ENCODE measurements at places on chromosomes 3 and 15. TPM values are rescaled to one million over a fixed set of nuclear protein-coding genes. Genes with fewer than 3 reads are reported as not detected.

DNA sequence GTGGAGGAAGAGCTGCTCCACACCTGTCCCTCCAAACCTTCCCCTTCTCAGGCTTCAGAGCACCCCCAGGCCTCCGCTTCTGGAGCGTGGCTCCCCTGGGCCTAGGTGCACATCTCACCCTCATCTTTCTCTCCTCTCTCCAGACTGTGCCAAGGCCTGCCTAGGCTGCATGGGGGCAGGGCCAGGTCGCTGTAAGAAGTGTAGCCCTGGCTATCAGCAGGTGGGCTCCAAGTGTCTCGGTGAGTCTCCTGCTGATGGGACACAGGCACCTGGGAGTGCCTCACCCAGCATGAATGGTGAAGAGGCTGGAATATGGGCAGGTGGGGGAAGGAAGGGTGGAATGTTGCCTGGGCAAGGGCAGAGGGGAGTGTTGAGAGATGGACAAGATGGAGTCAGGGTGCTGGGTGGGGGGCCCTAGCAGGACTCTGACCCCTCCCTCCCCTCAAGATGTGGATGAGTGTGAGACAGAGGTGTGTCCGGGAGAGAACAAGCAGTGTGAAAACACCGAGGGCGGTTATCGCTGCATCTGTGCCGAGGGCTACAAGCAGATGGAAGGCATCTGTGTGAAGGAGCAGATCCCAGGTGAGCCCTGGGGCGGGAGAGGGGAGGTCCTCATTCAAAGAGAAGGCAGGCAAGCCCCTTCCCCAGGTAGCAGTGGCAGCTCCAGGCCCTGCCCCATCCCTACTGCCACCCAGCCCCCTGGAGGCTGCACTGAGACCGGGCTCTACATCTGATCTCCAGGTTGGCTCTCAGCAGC is 9.1 kb downstream of the PRRT3 start:
- no peak for DNase-seq

DNA sequence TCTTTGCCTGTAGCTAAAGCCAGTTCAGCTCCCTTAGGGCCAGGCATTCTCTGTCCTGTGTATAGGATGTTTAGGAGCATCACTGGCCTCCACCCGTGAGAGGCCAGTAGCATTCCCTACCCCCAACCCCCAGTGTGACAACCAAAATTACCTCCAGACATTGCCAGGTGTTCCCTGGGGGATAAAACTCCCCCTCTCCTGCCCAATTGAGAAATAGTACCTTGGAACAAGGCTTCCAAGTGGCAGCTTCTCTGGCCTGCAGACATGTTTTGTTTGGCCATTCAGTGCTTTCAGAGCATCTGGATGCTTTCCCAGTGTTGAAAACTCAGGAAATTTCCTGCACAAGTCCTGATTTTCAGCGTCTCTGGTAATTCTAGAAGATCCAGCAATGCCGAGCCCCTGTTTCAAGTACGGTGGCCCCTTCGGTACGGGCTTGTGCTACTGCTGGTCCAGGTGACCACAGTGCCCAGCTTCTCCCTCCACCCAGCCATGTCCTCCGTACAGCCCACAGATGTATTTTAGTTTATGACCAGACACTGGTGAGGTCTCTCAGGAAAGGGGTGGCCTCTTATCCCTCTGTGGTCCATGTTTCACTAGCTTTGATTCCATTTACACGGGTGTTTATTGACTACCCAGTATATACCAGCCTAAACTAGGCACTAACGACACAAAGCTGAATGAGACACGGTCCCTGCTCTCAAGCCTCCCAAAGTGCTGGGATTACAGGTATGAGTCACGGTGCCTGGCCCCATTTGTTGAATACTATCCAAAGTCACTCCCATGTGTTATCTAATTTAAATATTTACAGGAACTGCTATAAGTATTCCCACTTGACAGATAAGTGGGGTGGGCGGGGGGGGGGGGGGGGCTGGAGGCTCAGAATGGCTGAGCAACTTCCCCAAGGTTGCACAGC is 125.4 kb upstream of the RAD18 start:
- DNase-seq, result no peak

The DPPA2 gene
- not detected for total RNA-seq

DNA sequence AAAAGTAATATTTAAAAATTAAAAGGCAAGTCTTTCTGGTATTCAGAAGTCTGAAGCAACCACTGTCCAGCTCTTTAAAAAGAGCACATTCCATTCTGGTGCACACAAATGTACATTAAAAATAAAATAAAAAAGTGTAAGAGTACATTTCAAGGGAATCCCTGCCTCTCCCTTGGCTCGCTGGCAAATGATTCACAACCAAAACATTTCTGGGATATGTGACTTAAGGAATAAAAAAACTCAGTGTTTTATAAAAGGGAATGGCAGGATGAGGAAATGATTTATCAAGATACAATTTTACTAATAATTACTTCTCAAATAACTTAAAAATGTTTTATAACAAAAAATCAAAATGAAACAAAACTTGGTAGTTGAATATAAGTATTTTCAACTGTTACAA is 23.8 kb upstream of the ANXA2 start:
- peak; percentile 75 for DNase-seq

DNA sequence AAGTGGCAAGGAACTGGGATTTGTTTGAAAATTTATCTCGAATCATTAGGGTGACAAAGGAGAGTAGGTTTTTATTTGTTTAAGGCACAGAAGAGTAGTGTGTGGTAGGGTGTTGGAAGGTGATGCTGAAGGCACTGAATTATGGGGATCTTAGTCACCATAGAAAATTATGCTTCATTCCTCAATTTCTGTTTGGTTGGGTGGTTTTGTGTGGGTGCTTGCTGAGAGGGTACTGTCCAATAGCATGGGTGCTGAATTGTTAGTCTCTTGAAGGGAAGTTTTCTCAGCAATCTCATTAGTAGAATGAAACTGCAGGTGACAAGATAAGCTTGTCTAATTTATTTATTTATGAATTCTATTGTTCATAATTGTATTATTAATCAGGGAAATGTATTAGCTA is 610.9 kb downstream of the AGBL1 start:
- DNase-seq, result no peak

DNA sequence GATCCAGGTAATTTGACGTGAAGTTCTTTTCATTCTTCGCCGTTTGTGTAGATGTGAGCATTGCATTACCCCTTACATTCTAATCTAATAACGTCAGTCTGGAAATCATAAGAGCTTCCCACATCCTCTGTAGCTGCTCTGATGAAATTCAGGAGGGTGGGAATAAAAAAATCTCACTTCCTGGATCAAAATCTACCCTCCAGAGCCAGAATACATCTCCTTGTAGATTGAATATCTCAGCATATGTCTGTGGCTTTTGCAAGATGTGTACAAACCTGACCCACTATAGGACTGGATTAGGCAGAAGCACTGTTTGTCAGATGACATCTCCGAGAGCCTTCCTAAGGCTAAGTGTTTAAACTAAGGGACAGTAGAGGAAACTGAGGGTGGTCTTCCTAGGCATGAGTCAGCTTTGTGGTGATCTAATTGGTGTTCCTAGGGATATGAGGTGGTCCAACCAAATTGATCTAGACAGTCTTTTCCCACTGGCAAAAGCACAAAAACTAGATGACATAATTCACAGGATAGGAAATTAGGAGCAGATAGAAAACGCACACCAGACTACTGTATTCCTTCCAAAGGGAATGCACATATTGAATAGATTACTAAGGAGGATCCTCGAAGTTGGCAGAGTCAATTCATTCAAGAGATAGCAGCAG is 216.3 kb upstream of the LRTM1 start:
- peak; percentile 64 for DNase-seq

DNA sequence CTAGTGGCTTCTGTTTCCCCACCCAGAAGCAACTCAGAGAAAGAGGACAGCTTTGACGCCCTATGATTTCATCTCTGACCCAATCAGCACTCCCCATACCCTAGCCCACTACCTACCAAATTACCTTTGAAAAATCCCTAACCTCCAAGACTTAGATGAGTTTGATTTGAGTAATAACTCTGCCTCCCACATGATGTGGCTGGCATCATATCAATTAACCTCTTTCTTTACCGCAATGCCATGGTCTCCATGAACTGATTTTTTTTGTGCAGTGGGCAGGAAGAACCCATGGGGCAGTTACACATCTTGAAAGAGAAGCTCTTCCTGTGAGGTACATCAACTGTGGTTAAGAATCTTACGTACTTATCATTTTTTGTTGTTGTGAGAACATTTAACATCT is 25.5 kb upstream of the APOD start:
- no peak for DNase-seq

DNA sequence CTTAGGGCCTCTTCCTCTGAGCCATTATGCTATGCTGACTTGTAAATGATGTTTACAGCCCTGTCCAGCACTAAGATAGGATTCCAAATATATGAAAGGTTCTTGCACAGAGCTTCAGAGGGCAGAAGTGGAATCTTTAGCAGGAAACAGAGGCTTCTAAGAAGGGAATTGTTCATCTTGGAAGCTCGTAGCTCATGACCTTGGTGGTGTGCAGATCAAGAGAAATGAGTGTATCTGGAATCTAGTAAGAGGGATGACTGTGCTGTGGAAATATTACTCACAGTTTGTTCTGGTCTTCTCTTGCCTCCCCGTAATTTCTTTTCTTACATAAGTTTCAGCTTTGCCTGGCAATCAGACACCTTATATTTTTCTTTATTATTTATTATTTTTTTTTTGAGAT is 175.8 kb downstream of the SPATA16 start:
- DNase-seq, result no peak

DNA sequence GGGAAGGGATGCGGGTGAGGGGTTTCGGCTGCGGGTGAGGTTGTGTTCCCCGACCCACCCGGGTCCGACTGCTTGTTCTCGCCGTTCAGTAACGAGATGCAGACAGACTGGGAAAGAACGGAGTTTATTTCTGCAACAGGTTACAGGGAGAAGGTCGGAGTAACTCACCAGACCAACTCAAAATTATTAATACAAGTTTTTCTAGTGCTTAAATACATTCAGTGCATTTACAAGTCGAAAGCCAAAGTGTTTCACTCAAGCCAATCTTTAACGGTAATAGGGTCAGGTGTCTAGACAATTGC is 492 bp upstream of the HIGD1A start:
- peak; percentile 16 for DNase-seq

- no peak for DNase-seq
Measured at GRCh38 chr3:56121716-56122115, 346.6 kb downstream of the ERC2 start.

GRCh38 chr3:197345390-197345789 is 47.0 kb upstream of the DLG1 start:
- DNase-seq, result peak; percentile 82

DNA sequence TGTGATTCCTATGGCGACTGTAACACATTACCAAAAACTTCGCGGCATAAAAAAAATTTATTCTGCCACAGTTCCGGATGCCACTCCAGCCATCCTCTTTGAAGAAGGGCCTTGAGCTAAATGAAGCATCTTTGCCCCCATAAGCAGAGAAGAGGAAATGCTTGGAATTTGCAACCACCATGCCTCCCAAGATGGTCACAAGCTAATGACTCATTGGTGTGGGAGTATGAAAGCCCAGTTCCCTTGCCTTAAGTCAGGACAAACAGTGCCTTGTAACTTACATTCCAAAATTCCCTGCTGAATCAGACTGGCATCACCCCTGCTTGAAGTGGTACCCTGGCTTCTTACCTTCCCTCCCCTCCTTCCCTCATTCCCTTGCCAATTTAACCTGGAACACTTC is 1077.4 kb downstream of the EPHA3 start:
- no peak for DNase-seq

GRCh38 chr3:47664519-47664918 is 85.9 kb upstream of the CSPG5 start:
- peak; percentile 25 for DNase-seq

The THAP10 gene
- 2.6 TPM for total RNA-seq

The IL12A gene
- total RNA-seq, result 0.64 TPM

The DNAH12 gene
- under 0.01 TPM for total RNA-seq

DNA sequence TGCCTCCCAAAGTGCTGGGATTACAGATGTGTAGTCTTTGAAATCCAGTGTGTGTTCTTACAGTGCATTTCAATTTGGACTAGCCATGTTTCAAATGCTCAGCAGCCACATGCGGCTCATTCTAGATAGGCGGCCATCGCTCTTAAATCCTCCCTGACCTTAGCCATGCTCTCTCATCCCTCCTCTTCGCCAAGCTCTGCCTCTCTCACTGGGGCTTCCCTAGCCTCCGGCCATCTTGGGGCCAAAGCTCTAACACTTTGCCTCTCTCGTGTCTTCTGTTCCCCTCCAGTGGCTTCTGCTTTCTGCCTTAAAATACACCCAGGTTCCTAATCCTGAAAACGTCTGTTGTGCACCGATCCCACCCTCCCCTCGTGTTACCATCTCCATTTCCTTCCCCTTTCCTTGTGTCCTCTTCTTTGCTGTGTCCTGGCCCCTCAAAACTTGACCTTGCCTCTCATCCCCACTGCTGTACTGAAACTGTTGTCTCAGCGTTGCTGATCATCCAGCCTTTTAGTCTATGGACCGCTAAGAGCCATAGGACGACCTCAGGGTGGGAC is 1.4 kb upstream of the GHRL start:
- DNase-seq, result no peak

DNA sequence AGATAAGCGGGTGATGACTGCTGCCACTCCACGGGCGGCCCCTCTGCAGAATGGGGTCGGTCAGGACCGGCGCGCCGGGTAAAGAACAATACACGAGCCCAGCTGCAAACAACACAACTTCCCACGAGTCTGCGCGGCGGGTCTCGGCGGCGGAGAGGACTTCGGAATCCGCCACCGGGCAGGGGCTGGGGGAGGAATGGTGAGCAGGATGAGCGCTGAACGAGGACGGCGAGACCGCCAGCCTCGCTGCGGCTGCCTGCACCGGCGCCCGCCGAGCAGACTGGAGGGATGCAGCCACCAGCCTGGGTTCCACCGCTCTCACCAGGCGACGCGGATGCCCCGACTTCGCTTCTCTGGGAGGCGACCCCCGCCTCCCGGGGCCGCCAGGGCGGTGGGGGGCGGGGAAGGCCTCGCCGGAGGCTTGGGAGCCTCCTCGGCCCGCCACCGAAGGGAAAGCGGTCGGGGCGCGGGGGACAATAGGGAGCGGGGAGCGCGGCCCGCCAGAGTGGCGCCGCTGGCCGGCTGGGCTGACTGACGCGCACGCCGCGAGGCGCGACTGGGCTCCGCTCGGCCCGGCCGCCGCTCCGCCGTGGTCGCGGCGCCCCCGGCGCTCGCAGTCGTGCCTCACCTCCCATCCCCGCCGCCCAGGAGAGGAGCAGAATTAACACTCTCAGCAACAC is 515 bp downstream of the ADAM10 start:
- peak; percentile 50 for DNase-seq

- no peak for DNase-seq
Measured at GRCh38 chr3:175898194-175898593, 1039.1 kb downstream of the NAALADL2 start.

The SERINC4 gene
- under 0.01 TPM for total RNA-seq

The IMPG2 gene
- total RNA-seq, result 0.32 TPM

GRCh38 chr3:72031581-72031980 is 246.6 kb upstream of the PROK2 start:
- DNase-seq, result peak; percentile 32

DNA sequence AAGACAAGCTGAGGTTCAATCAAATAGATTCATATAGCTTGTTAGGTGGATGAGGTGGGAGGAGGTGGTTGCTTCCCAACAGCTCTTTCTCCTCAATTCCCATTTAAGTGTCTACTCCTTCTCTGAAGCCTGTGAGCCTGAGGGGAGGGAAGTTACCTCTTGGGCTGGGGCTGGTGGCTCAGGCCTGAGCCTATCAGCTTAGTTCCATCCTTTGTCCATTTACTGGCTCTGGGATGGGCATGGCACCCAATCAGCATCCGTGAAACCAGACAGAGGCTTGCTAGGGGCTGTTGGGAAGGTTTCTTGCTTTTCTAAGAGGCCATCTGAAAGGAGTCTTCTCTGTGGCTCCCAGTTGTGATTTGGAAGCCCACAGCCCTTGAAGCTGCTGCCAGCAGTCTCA is 57.3 kb downstream of the TAMM41 start:
- DNase-seq, result no peak

- peak; percentile 65 for DNase-seq
Measured at GRCh38 chr15:65033659-65034269, 4.3 kb upstream of the MTFMT start.

The ABI3BP gene
- 4.2 TPM for total RNA-seq
